ENCODE measurements at places on chromosomes 3 and 15.

DNA sequence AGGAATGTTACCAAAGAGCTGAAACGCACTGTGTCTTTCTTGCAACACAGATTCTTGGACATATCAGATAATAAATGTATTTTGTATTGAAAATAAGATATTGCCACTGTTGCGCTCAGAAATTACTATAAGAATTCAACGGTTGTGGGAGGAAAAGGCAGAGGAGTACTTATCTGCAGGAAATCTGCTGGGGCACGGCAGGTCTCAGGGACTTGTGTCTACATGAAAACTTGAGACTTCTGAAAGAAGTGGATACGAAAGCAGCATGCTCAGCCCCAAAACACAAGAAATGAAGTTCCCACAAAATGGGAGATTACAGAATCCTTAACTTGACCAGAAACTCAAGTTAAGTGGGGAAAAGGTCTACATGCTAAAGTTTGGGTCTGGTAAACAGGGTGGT lies 86.5 kb downstream of the IGSF11 start:
- DNase-seq: no peak

GRCh38 chr3:171566803-171567422 lies 106.7 kb upstream of the TNIK start:
- DNase-seq: peak; percentile 76

DNA sequence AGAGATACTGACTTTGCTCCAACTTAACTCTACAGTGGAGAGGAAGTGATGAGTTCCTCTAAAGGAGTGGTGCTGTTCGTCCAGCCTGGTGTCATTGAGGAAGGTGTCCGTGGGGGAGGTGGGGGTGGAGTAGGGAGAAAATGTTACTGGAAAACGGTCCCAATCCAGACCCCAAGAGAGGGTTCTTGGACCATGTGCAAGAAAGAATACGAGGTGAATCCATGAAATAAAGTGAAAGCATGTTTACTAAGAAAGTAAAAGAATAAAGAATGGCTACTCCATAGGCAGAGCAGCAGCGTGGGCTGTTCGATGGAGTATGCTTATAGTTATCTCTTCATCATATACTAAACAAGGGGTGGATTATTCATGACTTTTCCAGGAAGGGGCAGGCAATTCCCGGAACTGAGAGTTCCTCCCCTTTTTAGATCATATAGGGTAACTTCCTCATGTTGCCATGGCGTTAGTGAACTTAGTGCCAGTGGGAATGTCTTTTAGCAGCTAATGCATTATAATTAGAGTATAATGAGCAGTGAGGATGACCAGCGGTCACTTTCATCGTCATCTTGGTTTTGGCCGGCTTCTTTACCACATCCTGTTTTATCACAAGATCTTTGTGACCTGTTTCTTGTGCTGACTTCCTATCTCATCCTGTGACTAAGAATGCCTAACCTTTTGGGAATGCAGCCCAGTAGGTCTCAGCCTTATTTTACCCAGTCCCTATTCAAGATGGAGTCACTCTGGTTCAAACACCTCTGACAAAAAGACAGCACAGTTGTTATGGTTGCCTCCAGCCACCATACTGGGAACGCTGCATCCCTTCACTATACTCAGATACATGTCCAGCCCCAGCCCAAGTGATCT lies 38.6 kb downstream of the CLEC3B start:
- peak; percentile 98 for DNase-seq

GRCh38 chr15:81060907-81061306 lies 60.2 kb downstream of the TLNRD1 start:
- peak; percentile 49 for DNase-seq

- DNase-seq: no peak
These were observed 241.9 kb downstream of the ALCAM start for GRCh38 chr3:105608623-105609022.
